ENCODE measurements at places on chromosomes 1 and 21.

DNA sequence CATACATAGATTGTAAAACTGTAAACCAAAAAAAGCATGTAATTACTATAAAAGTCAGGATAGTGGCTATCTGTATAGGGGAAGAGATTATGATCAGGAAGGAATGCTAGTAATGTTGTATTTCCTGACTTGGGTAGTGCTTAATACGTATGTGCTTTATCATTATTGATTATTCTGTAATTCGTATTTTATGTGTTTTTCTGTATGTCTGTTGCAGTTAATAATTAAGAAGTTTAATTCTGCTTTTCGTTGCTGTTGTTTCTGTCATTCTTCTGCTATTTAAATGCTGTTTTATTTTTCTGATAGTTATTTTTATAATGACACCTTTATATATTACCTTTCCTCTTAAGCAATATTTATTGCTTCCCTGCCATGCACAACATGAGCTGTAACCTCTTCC is 29.3 kb upstream of the TRIM33 start:
- no peak for DNase-seq

DNA sequence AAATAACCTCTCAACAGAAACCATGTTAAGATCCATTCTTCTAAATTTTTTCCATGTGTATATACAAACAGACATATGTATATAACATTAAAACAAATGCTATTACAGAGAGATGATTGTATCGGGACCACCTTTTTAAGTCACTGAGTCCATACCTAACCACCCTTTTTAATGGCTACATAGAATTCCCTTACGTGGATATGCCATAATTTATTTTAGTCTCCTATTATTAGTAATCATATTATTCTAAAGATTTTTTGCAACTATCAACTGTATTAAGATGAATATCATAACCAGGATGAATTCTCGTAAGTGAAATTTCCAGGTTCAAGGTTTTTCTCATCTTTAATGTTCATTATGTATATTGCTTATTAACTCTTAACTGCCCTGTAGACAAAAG is 259.7 kb downstream of the HHAT start:
- no peak for DNase-seq

- no peak for DNase-seq
Measured at GRCh38 chr1:224495866-224496265, 61.3 kb upstream of the WDR26 start.

GRCh38 chr1:16111771-16112595 is 38.5 kb upstream of the FAM131C start:
- DNase-seq: no peak

DNA sequence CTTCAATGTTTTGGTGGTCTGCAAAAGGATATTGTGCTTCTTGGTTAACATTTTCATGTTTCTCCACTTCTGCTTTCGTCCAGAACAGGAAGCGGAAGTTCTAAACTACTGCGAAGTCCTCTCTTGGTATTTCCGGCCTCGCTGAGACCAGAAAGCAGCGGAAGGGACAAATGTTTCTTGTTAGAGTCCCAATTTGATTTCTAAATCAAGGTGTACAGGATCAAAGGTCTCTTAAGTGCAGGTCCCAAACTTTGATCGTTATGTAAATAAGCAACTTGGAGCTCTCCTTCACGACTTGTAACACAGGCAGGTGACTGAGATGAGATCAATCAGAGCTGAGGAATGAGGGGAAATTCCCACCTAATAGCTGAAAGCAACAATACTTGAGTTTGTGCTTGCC is 40.1 kb upstream of the HMCN1 start:
- DNase-seq: peak; percentile 86

Measured in AML-193 (cell line).